Activated naive CD4-positive, alpha-beta T cell treated with anti-CD3 and anti-CD28 coated beads, Interleukin-2, amount 50 U/mL, for 72 hours (primary cell): ENCODE measurements at places on chromosomes 13 and 19. TPM values are rescaled to one million over a fixed set of nuclear protein-coding genes. Genes with fewer than 3 reads are reported as not detected.

The EID2B gene
- total RNA-seq = 4.6 TPM

The SERPINE3 gene
- total RNA-seq = not detected

The PLIN4 gene
- total RNA-seq = 0.08 TPM

The BABAM1 gene
- total RNA-seq = 115 TPM

- no peak for DNase-seq
These were observed 11.9 kb upstream of the KIR2DL4 start for GRCh38 chr19:54791476-54791875.

DNA sequence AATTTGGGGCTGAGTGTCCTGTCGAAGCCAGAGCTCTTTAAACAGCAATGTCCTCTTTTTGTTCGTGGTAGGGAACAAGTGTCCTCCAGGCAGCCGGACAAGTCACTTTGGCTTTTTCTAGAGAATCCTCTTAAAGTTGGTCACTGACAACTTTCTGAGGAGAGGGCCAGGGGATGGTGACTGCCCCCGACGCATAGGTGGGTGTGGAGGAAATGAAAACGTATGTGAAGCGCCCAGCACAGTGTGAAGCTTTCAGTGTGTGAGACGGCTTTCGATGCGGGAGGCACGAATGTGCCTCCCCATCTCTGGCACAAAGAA is 45.8 kb upstream of the ZNF536 start:
- DNase-seq = no peak

DNA sequence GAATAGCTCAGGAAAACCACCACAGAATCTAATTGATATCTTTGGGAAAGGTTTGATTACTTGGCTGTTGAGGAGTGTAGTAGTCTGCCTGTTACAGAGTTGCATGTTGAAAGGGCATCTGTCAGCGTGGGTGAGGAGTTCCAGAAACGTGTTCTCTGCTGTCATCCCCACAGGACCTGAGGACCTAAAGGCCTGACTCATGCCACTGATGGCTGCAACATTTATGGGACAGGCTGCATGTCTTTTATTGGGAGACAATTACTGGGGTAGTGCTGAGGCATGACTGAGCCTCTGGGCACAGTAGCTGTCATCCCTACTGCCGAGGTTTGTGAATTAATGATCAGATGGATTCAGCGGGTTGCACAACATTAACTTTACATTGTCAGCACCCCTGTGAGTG is 525.9 kb downstream of the GPC6 start:
- DNase-seq = no peak

GRCh38 chr19:50490991-50491472 is 14.4 kb upstream of the GARIN5A start:
- no peak for DNase-seq

DNA sequence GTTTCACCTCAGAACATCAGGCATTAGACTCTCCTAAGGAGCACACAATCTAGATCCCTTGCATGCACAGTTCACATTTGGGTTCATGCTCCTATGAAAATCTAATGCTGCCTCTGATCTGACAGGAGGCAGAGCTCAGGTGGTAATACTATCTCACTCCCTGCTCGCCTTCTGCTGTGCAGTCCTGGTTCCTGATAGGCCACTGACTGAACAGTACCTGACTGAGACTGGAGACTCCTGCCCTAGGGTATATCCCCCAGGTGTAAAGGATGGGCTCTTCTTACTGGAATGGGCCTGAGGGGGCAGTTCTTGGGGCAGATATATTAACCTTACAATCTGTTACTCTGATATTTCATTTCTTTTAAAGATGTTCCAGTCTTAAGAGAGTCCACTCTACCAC is 6.3 kb downstream of the OBI1 start:
- DNase-seq = no peak

GRCh38 chr19:10612499-10613119 is 12.7 kb upstream of the SLC44A2 start:
- DNase-seq = no peak

GRCh38 chr19:55005684-55006488 is 32.2 kb downstream of the GP6 start:
- peak; percentile 62 for DNase-seq

GRCh38 chr19:1084024-1084868 is 10.9 kb downstream of the POLR2E start:
- no peak for DNase-seq
